Left hindlimb (tissue), 1 donor: ENCODE measurements at places on chromosomes 5 and 9.

DNA sequence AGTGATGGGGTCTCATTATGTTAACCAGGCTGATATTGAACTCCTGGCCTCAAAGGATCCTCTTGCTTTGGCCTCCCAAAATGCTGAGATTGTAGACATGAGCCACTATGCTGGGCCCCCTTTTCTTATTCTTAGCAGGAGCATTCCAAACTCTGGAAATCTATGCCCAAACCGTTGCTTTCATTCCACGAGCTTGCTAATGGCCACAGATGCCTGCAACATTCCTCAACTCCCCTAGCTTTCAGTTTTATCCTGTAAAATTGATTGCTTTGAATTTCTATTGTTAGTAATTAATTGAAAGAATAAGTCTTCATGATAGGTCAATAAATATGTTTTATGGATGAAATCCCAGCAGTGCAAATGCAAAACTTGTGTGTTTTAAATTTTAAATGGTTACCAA is 564.8 kb upstream of the WWC1 start:
- DNase-seq, result no peak

DNA sequence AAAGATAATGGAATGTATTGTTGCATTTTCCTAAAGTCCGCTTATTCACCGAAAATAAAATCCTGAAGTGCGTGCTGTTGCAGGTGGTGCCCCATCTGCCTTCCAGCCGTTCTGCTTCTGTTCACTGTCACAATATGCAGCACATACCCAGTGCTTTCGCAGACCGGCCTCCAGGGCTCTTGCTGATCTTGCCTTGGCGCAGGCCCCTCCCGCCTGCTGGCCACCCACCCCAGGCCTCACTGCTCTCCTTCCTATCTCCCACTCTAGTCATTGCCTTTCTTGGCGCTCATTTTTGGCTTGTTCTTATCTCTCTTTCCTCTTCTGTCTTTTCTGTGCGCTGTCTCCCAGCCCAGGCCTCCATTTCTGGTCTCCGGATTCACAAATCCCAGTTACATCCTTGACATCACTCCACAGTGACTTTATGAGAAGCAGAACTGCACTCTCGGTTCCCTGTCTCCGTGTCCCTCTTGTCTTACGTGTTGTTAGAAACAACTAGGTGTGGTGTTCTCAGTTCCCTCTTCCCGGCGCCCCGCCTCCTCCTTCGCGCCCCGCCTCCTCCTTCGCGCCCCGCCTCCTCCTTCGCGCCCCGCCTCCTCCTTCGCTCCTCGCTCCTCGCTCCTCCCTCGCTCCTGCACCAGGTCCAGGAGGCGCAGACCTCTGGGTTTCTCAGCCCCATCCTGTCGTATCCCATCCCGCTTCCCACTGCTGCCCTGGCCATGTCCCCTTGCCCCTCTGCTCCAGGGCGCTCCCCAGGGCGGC is 201.7 kb upstream of the OTULINL start:
- DNase-seq, result no peak

DNA sequence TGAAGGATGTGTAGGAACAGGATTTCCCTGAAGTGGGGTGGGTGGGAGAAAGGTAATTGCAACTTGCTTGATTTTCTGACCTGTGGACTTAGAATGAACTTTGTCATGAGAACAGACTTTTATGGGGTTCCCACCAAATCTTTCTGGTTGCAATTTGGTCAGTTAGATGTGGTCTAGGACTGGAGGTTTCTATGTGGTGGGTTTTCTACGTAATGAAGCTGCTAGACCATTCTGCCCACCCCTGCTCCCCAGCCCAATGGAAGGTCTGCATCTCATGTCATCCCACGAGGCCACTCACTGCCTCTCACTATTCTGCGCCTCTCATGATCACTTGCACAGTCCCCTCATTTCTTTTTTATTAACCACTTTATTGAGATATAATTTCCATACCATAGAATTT is 37.9 kb upstream of the GZMA start:
- no peak for DNase-seq

DNA sequence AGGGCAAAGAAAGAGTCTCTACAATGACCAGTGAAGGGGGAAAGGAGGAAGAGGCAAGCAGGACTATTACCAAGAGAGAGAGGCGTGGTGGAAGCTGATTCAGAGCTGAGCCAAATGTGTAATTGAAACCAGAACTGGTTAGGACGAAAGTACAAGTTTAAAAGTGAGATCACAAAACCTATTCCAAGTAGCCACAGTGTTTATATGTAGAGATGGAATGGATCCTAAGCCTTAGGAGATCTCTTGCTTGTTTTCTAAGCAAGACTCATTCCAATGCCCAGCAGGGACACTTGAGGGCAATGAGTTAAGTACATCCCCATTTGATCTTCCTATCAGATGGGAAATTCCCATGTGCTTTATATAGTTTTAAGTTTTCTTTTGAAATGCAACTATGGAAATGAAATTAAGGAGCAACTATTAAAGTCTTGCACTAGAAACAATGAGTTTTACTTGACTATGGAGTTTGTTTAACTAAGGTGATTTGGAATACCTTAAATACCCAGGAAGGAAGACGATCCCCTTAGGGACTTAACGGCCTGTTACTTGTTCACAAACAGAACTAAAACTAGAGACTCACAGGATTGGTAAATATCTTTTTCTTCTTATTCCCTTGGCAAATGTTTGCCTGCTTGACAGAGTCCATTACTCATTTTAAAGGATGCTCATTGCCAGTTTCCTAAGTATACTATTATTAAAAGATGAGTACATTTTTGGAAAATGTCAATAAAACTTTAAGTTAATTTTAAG is 51.1 kb upstream of the SNX2 start:
- DNase-seq, result peak; percentile 40

DNA sequence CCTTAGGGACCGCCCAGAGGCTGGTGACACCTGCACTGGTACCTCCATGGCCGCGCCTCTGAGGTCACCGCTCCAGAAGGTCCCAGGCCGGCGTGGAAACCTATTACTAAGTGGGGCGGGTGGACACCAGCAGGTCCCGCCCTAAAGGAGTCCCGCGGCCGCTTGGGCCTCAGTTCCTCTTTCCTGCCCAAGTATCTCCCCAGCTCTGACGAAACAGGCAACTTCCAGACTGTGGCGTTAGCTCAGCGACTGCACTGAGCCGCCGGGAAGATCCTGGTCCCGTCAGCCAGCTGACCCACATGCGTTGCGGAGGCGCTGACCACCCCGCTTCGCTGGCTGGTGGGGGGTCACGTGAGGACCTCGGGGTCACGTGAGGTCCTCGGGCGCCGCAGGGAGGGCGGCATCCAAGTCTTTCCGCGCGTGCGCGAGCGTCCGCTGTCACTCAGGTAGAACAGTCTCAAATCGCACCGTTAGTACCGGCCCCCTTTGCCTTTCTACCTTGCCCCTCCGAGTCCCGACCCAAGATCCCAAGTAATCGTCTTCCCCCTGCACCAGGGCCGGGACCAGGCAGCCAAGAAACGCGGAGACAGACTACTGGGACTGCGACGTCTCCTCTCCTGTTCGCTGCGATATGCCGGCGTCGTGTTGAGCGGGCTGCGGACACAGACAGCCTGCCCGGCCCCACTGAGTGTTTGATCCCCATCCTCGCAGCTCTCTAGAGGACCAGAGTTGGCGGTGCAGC is 53.7 kb upstream of the KDM4C start:
- DNase-seq, result peak; percentile 93

GRCh38 chr5:14502294-14502690 is 79.3 kb upstream of the OTULINL start:
- DNase-seq, result no peak

GRCh38 chr5:64767959-64768357 is 533 bp downstream of the SREK1IP1 start:
- peak; percentile 47 for DNase-seq

- DNase-seq, result no peak
Measured at GRCh38 chr5:78701795-78702410, 53.3 kb upstream of the LHFPL2 start.

DNA sequence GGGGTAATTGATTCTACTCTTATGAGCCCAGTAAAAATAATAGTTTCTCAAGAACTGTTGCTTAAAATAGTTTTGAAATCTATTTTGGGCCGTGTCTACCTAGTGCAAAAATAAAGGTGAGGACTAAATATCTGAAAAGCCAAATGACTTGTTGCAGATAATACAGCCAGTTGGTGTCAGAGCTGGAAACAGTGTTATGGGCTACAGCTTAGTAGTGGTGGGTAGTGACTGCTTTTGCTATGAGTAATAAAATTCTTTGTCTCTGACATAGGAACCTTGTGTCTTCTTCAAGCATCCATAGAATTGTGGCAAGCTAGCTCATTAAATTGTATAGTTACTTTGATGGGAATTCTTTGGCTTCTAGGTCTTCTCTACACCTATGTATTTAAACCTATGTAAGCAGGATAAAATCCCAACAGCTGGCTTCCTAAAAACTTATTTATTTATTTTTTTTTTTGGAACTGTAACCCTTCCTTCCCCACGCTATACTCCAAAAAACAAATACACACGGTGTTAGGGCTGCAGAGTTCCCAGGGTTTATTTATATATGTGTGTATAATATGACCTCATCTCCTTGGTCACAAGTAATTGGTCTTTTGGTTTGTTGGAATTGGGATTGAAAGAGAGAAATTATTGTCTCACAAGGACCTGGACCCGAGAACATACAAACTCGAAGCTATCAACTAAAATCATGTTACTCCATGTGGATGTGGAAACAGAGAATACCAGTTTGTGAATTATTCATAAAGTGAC is 138.0 kb downstream of the NUDT12 start:
- DNase-seq, result no peak

DNA sequence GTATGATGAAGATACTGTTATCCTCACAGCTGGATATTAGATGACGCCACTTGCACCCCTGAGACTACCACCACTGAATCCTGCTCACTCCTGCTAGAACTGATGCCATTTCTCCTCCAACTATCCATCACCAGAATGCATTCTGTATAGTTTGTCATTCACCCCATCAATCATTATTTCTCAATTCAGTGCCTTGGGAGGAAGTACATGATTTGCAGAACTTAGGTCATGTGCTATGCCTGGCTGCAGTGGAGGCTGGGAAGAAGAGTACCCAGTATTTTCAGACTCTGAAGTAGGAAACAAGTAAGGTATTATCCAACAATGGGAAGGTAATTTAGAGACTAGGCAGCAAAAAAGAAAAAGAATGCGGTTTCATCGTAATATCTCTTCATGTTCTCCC is 26.2 kb upstream of the HSD17B4 start:
- no peak for DNase-seq

GRCh38 chr5:90112033-90112692 is 297.4 kb downstream of the CETN3 start:
- no peak for DNase-seq

GRCh38 chr9:110213413-110214044 is 5.6 kb upstream of the C9orf152 start:
- DNase-seq, result no peak

DNA sequence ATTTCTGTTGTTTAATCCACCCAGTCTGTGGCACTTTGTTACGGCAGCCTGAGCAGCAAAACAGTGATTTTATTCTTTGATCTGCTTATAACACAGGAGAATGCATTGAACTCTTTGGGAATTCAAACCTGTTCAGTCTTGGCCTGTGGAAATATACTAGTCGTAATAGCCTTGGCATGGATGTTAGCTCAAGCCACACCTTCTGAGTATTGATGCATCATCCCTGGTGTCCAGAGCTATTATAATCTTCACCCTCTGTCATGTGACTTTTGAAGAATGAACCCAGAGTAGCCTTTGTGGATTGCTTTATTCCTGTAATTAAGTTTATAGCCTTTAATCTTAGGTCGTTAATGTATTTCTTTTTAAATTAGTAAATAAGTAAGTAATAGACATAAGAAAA is 50.8 kb upstream of the TEX48 start:
- no peak for DNase-seq

GRCh38 chr5:137615171-137615775 is 116.1 kb upstream of the SPOCK1 start:
- DNase-seq, result no peak

DNA sequence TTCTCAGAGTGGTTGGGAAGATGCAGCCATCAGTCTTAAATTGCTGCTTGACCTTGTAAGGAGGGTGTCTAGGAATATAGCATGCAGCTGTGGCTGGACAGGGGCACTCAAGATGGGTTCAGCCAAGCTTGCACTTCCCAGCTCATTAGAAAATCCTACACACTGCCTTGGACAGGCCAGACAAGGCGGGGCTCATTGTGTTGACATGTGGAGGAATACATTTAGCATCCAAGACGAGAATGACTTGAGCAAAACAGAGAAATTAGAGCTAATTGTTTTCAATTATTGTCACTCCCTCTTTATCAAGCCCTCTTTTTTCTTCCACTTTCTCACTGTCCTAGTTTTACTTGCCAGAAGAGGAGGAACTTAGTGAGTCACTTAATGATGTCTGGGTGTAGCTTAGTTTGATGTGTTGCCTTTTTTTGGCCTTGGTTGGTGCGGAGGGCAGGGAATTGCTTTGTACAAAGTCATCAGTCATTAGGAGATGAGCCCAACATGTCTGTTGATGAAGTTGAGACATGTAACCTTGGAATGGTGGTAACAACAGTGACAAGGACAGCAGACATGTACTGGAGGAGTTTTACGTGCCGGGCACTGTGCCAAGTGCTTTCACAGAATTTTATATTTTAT is 1219.3 kb upstream of the WWC1 start:
- DNase-seq, result no peak
